ENCODE measurements at places on chromosomes 16 and 17.

- DNase-seq, result no peak
Measured at GRCh38 chr16:1991135-1991551, 1.4 kb downstream of the SYNGR3 start.

DNA sequence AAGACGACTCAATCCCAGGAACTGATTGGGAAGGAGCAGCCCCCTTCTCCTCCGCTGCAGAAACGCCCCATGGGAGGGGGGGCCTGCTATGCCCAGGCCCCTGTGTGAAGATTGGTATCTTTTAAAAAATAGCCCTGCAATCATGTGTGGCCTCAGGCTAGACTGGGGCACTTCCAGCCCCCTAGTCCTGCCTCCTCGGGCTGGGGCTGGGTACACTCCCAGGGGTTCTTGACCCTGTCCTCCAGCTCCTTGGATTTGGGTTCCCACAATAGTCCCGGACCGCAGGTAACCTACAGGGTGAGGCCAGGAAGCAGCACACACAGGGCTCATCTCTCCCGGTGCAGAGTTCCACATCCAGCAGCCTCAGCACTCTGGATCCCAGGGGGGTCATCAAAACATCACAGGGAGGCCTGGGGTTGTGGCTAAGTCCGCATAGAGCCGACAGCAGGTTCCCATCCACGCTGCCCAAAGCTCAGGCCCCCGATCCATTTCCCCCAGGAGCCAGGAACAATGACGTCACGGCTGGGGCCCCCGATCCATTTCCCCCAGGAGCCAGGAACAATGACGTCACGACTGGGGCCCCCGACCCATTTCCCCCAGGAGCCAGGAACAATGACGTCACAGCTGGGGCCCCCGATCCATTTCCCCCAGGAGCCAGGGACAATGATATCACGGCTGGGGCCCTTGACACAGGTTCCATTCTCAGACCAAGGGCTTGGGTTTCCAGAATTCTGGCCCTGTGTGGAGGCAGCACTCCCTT, 202.4 kb downstream of the IRF8 start:
- no peak for DNase-seq

- DNase-seq, result no peak
Measured at GRCh38 chr17:74096456-74096855, 107.0 kb upstream of the RPL38 start.

GRCh38 chr16:71562552-71562951, 14.3 kb downstream of the TAT start:
- DNase-seq, result no peak

GRCh38 chr16:82788225-82788624, 161.5 kb downstream of the CDH13 start:
- no peak for DNase-seq

DNA sequence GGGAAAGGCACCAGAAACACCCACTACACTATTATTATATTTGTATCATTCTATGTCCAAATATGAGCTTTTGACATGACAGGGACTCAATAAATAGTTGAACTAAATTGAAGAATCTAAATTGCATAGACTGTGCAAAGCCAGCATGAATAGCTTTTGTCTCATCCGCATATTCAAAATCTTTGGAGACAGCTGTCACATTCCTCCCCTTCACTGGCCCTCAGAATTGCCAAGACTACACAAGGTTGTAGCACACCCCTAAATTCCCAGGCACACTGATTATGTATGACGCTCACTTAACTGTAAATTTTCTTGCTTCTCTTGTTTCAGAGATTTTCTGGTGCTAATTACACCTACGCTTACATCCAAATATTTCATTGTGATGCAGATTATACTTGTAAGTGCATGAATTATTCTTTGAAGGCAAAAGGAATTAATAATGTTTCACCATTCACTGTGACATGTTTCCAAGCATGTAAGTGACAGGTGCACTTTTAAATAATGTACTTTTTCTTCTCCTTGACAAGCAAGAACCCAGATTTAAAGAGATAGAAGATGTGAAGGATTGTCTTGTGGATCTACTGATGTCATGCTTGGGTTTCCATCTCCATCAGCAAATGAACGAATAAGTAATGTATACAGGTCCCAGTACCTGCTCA, 47.5 kb downstream of the CA10 start:
- no peak for DNase-seq

DNA sequence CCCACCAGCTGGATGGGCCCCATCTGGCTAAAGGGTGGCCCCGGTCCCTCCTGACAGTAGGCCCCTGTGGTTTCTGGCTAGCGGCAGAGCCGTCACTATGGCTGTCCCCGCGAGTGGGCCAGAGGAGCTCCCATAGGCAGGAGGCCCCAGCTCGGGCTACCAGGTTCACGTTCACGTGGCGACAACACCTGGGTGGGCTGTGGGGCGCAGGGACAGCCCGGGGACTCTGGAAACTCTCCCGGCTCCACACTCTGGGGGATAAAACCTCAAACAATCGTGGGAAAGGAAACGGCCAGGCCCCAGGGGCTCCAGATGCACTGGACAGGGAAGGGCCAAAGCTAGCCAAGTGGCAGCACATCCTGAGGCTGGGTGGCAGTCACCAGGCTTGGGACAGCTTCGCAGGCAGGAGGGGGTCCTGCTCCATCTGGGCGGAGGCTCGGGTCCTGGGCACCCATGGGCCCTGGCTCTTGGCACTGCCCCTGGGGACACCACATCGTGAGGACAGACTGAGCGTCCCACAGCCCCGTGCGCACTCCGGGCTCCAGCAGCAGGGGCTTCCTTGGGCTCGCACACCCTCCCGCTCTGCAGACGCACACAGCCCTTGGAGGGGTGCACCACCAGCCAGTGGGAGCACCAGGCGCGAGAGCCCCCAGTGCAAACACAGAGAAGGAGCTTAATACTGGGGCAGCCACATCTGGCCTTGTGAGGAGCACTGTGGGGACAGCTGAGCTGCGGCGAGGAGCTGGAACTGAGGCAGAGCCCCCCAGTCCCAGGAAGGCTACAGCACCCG, 4.4 kb downstream of the RNF166 start:
- no peak for DNase-seq

DNA sequence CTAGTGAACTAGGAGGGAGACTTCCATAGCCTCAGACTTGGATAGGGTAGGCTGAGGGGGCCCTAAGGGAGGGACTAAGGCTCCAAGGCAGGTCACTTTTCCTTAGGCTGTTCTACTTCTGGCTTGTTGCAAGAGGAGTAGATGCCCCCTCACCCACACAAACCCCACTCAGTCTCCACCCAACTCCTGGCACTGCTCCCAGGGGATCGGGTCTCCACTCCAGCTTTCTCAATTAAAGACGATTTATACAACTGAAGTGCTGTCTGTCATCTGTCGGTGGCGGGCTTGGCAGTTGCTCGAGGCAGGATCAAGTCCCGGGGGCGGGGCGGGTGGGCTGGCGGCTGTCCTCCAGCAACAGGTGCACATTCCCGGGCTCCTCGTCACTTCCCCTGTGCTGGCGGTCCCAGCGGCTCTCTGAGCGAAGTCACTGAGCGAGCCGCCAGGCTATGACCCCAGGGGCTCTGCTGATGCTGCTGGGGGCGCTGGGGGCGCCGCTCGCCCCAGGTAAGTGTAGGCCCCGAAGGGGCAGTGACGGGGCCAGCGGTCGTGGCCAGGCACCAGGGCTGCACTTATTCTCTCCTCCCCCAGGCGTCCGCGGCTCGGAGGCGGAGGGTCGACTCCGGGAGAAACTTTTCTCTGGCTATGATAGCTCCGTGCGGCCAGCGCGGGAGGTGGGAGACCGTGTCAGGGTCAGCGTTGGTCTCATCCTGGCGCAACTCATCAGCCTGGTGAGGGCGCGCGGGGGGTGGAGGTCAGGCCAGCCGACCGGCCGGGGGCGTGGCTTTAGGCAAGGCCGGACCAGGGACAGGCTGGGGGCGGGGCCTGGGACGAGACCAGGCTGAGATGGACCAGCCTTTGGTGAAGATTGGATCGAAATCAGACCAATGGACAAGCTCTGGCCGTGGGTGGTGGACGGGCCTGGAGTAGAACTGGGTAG, at the start of gene CHRNB1:
Gene CHRNB1 (plus strand): TSS at position 380 of the 937 bp plus-strand sequence. CDS start 67 bp downstream, at position 447.
- peak; percentile 88 for DNase-seq

DNA sequence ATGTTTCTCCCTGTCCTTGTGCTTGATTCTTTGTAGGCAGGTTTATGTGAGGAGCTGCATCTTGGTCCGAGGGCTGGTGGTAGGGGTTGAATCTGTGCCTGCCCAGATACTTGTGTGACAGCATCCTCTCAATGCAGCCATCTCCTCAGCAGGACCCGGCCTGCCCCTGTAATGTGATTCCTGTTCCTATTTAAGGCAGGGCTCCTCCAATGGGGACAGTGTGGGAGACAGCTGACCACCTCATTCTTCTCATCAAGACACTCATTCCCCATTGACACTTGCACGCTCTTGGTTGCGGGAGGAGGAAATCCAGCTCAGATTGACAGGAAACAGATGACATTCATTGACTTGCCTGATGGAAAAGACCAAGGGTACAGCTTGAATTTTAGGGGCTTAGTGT, 384.5 kb downstream of the CPPED1 start:
- no peak for DNase-seq

GRCh38 chr17:64492481-64493109, 4.3 kb downstream of the POLG2 start:
- DNase-seq, result no peak

DNA sequence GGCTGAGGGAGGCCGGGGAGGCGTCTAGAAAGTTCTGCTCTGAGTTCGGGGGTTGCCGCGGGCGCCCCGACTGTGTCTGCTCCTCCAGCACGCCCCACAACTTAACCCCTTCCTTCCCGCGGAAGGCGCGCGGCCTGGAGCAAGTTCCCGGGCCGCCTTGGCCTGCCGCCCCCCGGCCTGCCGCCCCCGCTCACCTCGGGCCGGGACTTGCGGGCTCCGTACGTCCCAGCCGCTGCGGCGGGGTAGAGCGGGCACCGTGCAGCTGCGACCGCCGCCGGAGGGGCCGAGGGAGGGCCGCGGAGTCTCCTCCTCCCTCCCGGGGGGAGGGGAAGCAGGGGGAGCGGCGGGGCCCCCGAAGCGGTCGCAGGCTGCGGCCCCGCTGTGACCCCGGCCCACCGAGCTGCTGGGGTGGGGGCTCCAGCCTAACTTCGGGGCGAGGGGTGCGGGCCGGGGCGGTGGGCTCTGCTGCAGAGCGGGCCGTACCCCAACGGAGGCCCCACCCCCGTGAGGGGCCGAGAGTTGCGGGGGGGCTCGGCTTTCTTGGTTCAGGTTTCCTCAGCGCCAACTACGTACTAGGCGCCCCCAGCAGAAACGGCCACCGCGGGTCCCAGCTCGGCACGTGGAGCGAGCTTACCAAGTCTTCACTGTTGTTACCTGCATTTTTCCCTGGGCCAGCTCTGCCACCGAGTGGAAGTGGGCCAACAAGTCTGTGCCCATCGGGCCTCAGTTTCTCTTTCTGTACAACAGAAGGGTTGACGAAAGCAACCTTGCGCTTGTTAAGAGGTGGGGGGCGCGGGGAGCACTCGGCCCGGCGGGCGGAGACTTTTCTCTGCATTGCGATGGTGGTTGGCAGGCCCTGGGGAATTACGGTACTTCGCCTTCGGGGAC, at the start of gene CCDC102A:
Gene CCDC102A (minus strand): TSS at position 266 of the 888 bp plus-strand sequence. CDS start 7,394 bp downstream, outside the sequence.
- peak; percentile 56 for DNase-seq

DNA sequence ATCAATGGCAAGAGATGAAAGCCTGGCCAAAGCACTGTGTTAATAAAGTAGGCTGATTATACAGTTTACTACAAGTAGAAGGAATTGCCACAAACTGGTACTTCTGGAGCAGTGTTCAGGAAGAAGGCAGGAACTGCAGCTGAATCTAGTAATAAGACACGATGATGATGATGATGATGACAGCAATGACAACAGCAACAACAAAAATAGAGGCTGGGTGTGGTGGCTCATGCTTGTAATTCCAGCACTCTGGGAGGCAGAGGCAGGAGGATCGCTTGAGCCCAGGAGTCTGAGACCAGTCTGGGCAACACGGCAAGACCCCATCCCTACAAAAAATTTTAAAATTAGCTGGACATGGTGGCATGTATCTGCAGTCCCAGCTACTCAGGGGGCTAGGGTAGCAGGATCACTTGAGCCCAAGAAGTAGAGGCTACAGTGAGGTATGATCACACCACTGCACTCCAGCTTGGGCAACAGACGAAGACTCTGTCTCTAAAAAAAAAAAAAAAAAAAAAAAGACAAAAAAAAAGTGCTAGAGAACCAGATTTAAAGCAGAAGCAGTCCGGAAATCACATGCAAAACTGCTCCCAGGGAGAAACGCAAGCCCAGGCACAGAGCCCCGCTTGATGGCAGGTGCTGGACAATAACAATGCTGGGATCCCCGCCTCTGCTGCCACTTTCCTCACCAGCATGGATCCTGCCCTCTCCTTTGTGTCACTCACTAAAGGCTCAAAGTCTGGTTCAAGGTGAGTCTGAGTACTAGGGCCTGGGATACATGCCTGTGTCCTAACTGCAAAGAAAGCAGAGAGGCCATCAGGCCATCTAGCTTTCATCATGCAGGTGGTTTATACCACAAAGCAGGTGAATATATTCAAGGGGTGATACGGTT, 44.8 kb downstream of the CPPED1 start:
- no peak for DNase-seq

- peak; percentile 63 for DNase-seq
Measured at GRCh38 chr16:11632455-11632939, 35.8 kb upstream of the SNN start.

- no peak for DNase-seq
Measured at GRCh38 chr17:77754956-77755355, 203.5 kb upstream of the TNRC6C start.

GRCh38 chr16:89061590-89062380, 31.9 kb upstream of the ACSF3 start:
- no peak for DNase-seq

GRCh38 chr16:17567455-17567854, 96.7 kb upstream of the XYLT1 start:
- DNase-seq, result no peak

DNA sequence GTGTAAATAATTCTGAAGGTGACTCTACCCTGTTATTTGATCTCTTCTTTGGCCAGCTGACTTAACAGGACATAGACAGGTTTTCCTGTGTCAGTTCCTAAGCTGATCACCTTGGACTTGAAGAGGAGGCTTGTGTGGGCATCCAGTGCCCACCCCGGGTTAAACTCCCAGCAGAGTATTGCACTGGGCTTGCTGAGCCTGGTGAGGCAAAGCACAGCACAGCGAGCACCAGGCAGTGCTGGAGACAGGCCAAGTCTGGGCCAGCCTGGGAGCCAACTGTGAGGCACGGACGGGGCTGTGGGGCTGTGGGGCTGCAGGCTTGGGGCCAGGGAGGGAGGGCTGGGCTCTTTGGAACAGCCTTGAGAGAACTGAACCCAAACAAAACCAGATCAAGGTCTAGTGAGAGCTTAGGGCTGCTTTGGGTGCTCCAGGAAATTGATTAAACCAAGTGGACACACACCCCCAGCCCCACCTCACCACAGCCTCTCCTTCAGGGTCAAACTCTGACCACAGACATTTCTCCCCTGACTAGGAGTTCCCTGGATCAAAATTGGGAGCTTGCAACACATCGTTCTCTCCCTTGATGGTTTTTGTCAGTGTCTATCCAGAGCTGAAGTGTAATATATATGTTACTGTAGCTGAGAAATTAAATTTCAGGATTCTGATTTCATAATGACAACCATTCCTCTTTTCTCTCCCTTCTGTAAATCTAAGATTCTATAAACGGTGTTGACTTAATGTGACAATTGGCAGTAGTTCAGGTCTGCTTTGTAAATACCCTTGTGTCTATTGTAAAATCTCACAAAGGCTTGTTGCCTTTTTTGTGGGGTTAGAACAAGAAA, 5.1 kb downstream of the STH start:
- no peak for DNase-seq

- no peak for DNase-seq
Measured at GRCh38 chr17:70882504-70882903, 713.2 kb downstream of the KCNJ2 start.

- DNase-seq, result no peak
Measured at GRCh38 chr17:22505660-22506059, 813.3 kb downstream of the KCNJ18 start.

Data from HTR-8/SVneo (cell line).